CD4-positive, alpha-beta memory T cell (primary cell): ENCODE measurements at places on chromosomes 6 and 20.
A peak's percentile ranks its signal among the peaks of the same experiment; 100 is the strongest.

GRCh38 chr6:153059757-153060156 lies 57.2 kb upstream of the MTRF1L start:
- DNase-seq: no peak

GRCh38 chr6:8940356-8940755 lies 505.0 kb upstream of the SLC35B3 start:
- DNase-seq: no peak

GRCh38 chr20:25058051-25058846 lies at the start of gene ACSS1:
Gene ACSS1, minus strand, starts transcription at chr20:25058139. Its CDS starts 37 bp downstream, at chr20:25058102.
- DNase-seq: peak; percentile 84

DNA sequence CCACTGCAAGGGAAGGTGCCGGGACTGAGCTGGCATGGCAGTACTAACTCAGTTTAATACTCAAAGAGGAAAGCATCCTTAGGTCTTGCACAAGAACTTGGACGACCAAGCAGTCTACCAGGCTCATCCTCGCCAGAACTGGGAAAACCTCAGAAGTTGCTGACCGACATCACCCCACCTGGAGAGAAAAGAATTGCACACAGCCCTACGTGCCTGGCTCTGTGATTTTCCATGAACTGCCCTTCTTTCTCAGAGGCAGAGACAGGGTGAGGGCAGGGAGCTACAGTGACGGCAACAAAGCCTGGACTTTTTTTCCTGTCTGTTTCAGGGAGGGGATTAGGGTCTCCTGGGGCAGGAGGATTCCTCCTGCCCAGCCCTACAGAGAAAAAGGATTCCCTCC lies 8.0 kb downstream of the JAG1 start:
- DNase-seq: no peak

DNA sequence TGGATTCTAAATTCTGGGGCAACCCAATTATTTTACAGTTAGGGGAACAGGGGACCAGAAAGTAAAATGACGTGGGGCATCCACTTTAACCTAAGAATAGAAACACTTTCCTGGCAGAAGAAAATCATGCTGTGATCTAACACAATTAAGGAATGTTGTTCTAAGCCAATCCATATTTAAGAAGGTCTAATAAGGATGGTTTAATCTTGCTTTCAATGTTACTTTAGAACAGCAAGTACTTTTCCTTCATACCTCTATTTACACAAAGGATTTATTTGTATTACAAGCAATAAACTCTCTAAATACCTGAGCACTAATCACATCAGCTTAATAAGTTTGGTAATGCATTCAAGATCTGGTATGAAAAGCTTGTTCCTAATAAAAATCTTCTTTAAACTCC lies 32.4 kb downstream of the SLC2A12 start:
- DNase-seq: no peak

DNA sequence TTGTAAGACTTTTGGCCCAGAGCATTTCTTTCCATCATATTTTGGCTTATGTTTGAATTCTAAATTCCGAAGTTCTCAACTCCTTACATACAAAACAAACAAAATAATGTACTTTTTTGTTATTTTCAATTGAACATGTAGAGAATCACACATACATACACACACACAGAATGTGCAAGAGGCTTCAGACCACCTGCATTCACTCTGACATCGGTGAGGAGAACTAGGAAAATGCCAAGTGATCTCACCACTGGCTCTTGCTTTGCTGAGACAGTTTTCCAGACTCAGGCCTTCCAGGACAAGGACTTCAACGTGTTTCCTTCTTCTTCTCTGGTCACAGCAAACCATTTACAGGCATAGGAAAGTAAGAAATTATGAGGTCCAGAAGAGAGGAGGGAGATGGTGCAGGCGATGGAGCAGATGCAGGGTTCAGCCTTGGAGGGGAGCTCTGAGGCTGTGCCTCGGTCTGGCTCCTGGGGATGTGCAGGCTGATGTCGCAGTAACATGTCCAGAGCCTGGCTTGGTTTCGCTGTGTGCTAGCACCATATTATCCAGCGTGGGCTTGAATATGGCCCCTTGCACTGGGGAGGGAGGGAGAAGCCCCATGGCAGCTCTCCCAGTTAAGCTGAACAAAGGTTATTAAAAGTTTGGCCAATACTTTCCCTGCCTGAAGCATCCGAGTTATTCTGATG lies 93.4 kb downstream of the DACT2 start:
- DNase-seq: no peak

DNA sequence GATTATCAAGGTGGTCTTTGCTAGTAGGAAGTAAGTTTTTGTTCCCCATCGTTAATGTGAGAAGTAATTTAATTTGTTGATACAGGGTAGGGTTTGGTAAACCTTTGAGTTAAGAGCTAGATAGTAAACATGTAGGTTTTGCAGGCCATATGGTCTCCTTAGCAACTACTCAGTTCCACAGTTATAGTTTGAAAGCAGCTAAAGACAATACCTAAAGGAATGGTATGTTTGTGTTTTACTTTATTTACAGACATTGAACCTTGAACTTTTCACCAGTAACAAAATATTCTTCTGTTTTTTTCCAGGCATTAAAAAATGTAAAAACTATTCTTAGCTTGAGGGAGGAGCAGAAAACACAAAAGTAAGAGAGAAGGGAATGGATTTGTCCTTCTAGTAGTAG lies 1.7 kb downstream of the CAP2 start:
- no peak for DNase-seq

DNA sequence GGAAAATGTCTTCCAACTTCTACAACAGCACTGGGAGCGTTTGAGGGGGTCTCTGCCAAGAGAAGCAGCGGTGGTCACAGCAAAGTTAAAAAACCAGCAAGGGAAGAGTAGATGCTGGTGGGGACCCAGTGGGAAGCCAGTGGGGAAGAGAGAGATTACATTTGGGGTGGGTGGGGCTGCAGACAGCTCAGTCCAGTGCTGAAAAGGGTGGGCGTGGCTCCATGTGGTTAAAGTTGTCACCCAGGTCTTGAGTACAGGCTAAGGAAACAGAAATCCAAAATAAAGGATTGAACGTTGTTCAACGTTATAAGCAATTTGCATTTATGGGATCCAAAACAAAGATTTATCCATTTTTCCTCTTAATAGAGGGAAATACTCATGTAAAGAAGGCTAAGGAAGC lies 106.3 kb upstream of the LY86 start:
- no peak for DNase-seq

- DNase-seq: no peak
Observed at GRCh38 chr6:110933912-110934311, 24.6 kb upstream of the GTF3C6 start.

DNA sequence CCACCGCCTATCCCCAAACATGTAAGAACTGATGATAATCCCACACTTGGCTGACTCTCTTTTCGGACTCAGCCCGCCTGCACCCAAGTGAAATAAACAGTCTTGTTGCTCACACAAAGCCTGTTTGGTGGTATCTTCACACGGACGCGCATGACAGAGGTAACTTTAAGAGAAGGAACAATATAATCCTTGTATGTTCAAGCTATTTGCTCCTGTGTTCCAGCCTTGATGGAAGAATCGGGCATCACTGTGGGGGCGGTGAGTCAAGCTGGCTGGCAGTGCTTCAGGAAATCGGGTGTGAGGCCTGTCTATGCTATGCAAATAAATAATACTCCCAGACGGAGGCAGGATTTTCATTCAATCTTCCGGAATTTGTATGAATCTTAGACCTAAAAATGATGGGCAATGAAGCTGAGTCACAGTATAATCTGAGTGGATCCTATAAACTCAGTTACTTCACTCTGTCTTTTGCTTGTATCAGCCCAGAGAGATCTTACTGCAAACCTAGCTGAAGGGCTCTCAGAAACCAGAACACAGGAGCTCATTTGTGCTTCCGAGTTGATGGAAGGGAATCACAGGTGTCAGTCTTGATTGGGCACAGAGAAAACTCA lies 45.2 kb upstream of the NT5E start:
- DNase-seq: no peak

DNA sequence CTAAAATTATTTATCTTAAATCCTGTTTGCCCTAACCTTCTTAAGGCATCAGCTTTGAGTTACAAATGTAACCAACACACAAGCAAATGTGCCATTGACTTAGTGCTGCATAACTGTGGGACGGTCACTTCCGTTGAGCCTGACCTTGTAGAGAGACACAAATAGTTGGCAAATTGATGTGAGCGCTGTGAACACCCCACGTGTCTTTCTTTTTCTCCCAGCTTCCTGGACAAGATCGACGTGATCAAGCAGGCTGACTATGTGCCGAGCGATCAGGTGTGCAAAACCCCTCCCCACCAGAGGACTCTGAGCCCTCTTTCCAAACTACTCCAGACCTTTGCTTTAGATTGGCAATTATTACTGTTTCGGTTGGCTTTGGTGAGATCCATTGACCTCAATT lies 56.4 kb downstream of the GNAS start:
- DNase-seq: no peak

- no peak for DNase-seq
Observed at GRCh38 chr20:56389807-56390206, 2.2 kb downstream of the AURKA start.

GRCh38 chr20:13799974-13800373 lies 15.1 kb downstream of the NDUFAF5 start:
- DNase-seq: no peak

GRCh38 chr20:37969949-37970855 lies 63.1 kb downstream of the TTI1 start:
- DNase-seq: no peak

- no peak for DNase-seq
Observed at GRCh38 chr6:17341891-17342290, 51.5 kb upstream of the CAP2 start.

GRCh38 chr20:17097603-17098002 lies 129.2 kb upstream of the PCSK2 start:
- DNase-seq: no peak

DNA sequence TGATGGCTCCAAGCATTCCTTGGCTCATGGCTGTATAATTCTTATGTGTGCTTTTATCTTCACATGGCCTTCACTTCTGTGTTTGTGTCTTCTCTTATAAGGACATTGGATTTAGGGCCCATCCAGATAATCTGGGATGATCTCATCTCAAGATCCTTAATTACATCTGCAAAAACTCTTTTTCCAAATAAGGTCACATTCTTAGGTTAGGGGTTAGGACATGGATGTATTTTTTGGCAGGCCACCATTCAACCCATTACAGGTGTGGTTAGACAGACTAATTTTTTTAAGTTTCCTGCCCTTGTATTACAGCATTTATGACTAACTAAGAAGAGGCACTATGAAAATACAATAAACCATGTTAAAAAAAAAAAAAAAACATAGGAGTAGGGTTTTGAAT lies 254.0 kb downstream of the TPBG start:
- DNase-seq: no peak

GRCh38 chr6:20757761-20758160 lies 223.5 kb downstream of the CDKAL1 start:
- no peak for DNase-seq

- no peak for DNase-seq
Observed at GRCh38 chr20:8372824-8373380, 240.8 kb downstream of the PLCB1 start.

DNA sequence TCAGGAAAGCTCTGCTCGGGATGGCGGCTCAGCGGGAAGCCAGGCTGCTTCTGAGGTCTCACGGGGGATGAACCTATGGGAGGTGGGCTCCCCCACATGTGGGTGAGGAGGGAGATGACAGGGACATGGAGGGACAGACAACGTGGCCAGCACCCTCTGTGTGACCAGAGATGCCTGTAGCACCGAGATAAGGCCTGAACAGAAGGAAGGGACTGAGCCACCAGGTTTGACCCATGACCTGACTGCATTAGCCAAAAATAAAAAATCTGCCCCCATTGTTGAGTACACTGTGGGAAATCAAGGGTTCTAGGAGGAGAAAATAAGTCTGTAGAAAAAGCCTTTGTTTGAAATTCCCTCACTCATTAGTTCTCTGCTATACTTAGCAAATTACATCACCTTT lies 105.7 kb downstream of the RNASET2 start:
- DNase-seq: no peak

DNA sequence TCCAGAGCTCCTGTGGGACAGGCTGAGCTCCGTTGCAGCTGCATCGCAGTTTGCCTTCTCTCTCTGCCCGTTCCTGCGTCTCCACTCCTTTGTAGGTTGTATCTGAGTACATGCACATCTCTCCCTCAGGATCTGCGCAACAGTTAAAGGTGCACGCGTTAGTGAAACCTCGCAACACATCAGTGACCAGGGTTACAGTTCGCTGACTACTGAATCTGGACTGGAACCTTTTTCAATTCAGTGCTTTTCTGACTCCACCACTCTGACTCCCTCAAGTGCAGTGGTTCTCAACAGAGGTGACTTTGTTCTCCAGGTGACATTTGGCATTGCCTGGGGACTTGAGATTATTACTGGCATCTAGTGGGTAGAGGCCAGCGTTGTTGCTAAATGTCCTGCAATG lies 44.0 kb downstream of the UST start:
- no peak for DNase-seq

DNA sequence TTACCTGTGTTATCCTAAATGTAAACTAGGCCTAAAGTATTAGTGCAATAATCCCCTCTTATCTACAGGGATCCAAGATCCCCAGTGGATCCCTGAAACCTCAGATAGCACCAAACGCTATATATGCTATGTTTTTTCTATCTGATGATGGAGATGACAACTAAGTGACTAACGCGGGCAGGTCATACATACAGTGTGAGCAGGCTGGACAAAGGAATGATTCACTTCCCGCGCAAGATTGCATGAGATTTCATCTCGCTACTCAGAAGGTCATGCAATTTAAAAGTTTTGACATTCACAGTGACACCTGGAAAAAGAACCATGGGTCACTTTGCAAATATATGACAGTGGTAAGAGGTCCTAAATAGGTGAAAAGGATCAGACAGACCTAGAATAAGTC lies 875.9 kb downstream of the HACE1 start:
- no peak for DNase-seq

GRCh38 chr20:15706719-15707118 lies 866.5 kb downstream of the KIF16B start:
- no peak for DNase-seq

DNA sequence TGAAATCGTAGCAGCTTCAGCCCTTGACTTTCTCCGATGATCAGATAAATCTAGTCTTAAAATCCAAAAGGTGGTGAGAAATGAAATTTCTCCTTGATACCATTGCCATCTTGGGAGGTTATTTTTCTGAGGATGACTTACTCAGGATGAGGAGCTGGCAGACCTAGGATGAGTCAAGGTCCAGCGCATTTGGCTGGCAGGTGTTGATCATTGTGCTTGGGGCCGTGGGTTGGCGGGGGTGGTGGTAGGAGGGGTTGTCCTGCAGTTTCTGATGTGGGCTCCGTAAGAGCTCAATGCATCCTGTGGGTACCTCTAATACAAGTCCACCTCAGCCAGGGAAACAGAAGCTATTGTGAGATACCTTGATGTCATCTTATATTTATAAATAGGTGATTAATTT lies 148.3 kb upstream of the SCGN start:
- DNase-seq: no peak

DNA sequence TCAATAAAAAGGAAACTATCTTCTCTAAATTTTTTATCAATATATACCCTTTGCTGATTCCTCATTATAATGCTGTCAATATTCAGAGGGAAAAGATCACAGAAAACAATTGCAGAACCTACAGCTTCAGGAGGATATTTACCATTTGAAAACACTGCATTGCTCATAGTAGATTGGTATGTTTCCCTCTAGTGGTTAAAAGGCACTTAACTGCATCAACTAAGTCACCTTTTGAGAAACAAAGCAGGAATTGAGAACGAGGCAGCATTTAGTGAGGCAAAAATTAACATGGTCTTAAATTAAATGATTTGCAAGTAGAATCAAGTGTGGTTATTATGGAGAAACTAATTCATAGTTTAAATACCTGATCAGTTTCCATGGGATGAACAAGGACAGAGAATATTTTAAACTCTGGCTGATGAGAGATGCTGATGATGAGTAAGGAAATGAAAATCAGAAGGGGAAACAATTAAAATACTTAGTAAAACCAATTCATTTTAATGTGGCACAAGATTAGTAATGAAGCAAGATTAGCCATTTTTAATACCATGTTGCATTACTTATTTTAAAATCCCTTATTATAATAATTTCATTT lies 642.1 kb downstream of the EPHA7 start:
- DNase-seq: no peak
